Activated effector memory CD4-positive, alpha-beta T cell treated with Interleukin-2 at 50 U/mL for 16 hours (primary cell): ENCODE measurements at places on chromosomes 7 and 10.

DNA sequence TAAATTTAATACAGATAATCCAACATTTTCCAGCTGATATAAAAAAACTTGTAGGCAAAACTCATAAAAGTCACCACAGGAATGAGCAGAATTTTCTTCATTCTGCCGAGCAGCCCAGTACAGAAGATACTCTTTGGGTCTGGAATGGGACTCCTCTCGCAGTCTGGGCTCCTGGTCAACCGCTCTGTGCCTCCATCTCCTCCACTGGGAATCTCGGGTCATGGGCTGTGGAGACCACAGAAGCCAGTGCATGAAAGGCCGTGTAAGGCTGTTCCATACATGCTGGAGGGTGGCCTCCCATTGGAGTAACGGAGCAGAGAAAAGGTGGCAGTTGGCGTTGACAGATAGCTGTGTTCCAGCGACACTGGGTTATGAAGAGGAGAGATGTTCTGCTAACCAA is 616.4 kb upstream of the MGMT start:
- DNase-seq: no peak

DNA sequence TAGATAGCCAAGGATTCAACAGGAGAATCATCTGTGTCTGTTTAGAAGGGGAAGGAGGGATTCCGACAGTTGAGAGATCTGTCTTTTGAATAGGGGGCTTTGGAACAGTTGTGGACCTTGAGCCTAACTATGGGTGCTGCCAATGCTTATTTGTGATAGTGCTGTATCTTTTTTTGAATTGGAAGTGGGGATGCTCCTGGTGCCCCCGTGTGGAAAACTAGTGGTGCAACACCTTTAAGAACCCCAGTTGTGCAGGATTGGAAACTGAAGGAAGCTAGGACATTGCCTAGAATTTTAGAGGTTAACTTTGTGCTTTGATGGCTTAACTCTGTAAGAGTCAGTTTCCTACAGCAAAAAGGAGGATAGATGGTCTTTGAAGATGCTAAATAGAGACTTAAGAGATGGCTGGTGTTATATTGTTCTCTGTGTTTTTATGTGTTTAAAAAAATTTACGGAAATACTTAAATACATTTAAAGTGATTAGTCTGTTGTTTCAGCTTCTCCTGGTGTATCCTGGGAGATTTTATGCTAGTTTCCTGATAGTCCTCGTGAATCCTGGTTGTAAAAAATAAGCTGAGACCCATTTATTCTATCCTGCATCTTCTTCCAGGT is 69.3 kb downstream of the AP3M1 start:
- DNase-seq: peak; percentile 20

GRCh38 chr10:97888641-97889262 is 39.1 kb downstream of the GOLGA7B start:
- no peak for DNase-seq

DNA sequence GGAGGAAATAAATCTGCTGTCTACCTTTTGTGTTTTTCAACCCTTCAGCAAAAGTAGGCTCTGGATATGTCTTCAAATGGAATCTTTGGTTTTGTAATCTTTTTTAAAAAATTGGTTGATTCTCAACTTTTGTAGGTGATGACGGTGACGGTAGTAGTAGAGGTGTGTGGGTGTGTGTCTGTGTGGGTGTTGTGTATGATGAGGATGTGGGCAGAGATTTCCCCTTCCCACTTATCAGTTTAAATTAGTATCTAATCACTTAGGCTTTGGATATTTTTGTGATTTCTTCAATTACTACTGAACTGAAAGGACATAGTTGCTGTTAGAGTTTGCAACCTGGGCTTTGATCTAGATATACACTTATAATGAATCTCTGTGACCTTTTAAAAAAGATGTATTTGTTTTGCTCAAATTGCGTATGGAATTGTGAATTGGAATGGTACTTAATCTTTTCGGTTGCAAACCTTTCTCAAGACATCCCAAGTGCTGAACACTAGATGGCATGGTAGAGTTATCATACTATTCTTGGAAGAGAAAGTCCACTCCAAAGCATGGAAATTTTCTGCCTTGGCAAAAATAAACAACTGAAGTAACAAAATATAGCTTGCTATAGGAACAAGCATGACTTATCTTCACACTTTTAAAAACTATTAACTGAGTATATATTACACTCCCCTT is 51.9 kb upstream of the A1CF start:
- no peak for DNase-seq

DNA sequence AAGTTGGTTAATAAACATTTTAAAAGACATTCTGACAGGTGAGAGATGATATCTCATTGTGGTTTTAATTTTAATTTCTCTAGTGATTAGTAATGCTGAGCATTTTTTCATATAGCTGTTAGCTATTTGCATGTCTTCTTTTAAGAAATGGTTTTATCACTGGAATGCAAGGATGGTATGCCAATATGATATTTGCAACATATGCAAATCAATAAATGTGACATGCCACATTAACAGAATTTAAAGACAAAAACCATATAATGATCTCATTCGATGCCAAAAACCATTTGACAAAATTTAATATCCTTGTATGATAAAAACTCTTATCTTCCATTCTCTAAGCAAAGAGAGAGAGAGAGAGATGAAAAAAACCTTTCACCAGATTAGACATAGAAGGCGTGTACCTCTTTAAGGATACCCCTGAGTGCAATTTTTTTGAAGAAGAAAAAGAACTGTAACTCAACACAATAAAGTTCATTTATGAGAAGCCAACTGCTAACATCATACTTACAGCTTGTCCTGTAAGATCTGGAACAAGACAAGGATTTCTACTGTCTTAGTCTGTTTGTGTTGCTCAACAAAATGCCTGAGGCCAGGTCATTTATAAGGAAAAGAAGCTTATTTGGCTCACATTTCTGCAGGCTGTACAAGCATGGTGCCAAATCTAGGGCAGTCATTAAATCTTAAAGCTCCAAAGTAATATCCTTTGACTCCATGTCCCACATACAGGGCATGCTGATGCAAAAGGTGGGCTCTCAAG is 39.7 kb upstream of the ZMYND11 start:
- DNase-seq: no peak

- DNase-seq: no peak
Measured at GRCh38 chr10:102534333-102534732, 30.6 kb downstream of the SUFU start.

- no peak for DNase-seq
Measured at GRCh38 chr10:114534571-114534981, 123.5 kb downstream of the ABLIM1 start.

GRCh38 chr10:78529262-78529661 is 495.6 kb downstream of the RPS24 start:
- no peak for DNase-seq

DNA sequence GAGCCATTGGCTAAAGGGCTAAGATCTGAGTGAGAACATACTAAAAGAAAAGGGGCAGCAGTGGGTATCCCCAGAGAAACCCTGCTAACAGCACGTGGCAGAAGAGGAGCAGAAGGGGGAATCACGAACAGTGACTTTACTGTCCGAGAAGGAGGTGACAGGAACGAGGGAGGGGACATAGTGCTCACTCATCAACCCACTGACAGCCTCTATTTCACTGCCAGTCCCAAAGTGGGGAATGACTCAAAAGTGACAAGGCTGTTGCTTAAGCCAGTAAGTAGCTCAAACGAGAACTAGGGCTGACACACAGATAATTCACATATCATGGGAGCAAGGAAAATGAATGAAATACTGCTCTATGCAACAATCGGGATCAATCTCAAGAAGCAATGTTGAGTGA is 92.7 kb downstream of the RSU1 start:
- DNase-seq: no peak

DNA sequence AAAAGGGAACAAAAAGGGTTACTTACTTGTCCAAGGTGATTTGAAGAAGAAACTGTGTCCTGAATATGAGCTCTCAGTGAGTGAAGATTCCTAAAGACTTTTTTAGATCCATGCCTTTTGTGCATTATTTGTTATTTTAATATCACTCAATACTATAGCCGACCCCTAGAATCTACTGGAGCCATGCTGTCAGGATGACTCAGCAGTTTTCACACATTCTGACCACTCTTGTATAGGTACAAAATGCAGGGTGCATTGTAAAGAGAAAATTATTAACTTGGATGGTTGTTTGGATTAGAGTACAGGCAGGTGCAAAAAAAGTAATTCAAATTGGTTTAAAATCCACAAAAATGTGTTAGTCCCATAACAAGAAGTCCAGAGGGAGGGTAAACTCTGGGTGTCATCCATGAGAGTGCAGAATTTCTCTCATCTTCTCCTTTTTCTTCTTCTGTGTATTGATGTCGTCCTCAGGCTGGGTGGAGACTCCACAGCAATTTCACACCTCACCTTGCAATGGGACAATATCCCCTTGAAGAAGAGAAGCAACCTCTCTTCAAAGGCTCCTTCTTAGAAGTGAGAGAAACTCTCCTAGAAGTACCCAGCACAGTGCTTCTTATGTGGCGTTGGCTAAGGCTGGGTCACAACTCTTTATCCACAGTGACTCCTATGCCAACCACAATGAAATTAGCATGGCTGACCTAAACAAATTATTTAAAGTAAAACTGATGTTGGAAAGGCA is 75.6 kb downstream of the AKR1C4 start:
- DNase-seq: no peak

- no peak for DNase-seq
Measured at GRCh38 chr7:2037301-2037807, 195.4 kb downstream of the MAD1L1 start.

DNA sequence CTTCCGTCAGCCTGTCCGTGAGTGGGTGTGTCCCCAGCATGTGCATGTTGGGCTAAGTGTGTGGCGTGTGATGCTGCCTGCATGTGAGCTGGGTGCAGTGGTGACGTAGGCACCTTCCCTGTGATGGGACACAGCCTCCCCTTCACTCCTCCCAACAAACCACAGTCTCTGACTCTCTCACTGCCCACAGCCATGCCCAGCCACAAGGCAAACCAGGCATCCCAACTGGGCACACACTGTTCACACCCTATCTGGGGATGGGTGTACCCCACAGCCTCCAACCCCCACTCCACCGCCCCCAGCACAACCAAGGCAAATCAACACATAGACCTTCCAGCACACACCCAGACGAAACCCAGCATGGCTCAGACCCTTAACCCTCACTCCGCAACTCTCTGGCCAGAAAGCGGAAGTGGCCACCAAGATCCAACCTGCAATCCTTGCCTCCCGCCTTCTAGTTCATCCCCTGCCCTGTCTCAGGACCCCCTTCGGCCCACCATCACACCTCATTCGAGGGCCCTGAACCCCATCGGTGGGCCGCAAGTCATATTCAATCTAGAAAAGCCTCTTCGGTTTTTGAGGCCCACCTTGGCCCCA is 10.4 kb downstream of the PSD start:
- no peak for DNase-seq
